ENCODE measurements at places on chromosomes 3 and 15. TPM values are rescaled to one million over a fixed set of nuclear protein-coding genes. Genes with fewer than 3 reads are reported as not detected.

DNA sequence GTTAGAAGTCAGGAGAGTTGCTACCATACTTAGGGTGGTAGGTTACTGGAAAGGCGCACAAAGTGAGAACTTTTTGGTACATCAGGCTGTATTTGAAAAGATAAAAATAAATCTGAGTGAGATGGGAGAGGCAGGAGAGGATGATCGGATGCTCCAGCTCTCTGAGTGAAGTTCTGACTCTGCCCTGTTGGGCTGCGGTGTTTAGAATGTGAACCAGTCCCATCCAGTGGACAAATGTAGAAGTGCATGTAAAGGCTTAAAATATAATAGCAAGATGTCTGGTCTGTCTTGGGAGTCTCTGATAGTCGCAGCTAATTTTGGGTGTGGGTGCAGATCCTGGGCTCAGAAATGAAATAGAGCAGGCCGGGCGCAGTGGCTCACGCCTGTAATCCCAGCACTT, 30.4 kb downstream of the ACKR2 start:
- peaks cover 17% of the 10 kb centered on the region for H3K4me1 ChIP-seq
- no peak overlapping the region for H3K27ac ChIP-seq
- peak; percentile 87 for DNase-seq
- H3K36me3 ChIP-seq: no peaks in the 10 kb centered on the region
- H3K27me3 ChIP-seq: no peaks in the 10 kb centered on the region

The SEC22A gene
- 46.3 TPM for total RNA-seq

GRCh38 chr3:102699104-102699818, 264.4 kb downstream of the ZPLD1 start:
- H3K4me3 ChIP-seq: no peak overlapping the region
- peaks cover 24% of the 10 kb centered on the region for H3K4me1 ChIP-seq
- no peaks in the 10 kb centered on the region for H3K27me3 ChIP-seq
- H3K27ac ChIP-seq: peak overlapping the region; percentile 87
- H3K36me3 ChIP-seq: no peaks in the 10 kb centered on the region

The PLSCR4 gene
- not detected for total RNA-seq
